Vagina (tissue), 2 donors: ENCODE measurements at places on chromosomes 2 and 18. TPM values are rescaled to one million over a fixed set of nuclear protein-coding genes. Genes with fewer than 3 reads are reported as not detected.

Gene MYOM1
- total RNA-seq: 1.2 TPM

Gene ITGA6
- total RNA-seq: 82.3 TPM

Gene SPC25
- total RNA-seq: not detected

DNA sequence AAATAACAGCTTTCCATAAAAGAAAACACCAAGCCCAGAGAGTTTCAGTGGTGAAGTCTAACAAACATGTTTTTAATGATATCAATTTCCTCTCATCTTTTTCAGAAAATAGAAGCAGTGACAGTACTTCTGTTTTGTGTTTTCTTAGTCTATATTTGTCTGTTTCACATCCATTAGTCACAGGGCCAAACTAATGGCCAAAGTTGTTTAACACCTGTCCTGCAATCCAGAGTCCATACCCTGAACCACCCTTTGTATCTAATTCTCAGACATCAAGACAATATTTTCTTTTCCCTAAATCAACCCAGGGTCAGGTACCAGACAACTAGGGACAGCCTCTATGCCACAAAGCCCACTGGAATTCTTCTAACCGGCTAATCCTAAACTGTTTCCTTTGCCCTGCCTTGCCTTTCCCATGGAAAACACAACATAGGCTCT lies 25.9 kb downstream of the TMSB10 start:
- H3K36me3 ChIP-seq: no peaks in the 10 kb centered on the region
- H3K4me3 ChIP-seq: no peak overlapping the region
- no peak for DNase-seq
- H3K27ac ChIP-seq: no peak overlapping the region
- H3K4me1 ChIP-seq: peaks cover 5% of the 10 kb centered on the region

GRCh38 chr2:70887550-70888246 lies 48.0 kb upstream of the ATP6V1B1 start:
- peak overlapping the region; percentile 33 for H3K4me3 ChIP-seq
- H3K36me3 ChIP-seq: no peaks in the 10 kb centered on the region
- H3K4me1 ChIP-seq: peaks cover 24% of the 10 kb centered on the region
- peak; percentile 76 for DNase-seq
- peaks cover 19% of the 10 kb centered on the region for H3K27me3 ChIP-seq
- no peak overlapping the region for H3K27ac ChIP-seq

DNA sequence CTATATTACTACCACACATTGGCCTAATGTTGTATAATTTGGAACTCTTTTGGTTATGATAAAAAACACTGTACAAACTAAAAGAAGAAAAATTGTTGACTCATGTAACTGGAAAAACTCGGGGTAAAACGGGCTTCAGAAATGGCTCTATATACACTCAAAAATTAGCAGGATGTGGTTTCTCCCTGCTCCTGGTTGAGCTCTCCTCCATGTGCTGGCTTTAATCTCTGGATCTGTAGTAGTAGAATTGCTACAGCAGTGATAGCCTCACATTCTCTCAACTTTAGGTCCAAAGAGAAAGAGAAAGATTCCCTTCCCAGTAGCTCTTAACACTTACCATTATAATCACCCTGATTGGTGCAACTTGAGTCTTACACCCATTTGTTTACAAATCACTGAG lies 274.9 kb upstream of the GALNT5 start:
- no peak overlapping the region for H3K27ac ChIP-seq
- H3K27me3 ChIP-seq: no peaks in the 10 kb centered on the region
- DNase-seq: no peak
- no peaks in the 10 kb centered on the region for H3K4me1 ChIP-seq
- H3K4me3 ChIP-seq: no peak overlapping the region
- no peaks in the 10 kb centered on the region for H3K36me3 ChIP-seq

- no peak overlapping the region for H3K27ac ChIP-seq
- no peaks in the 10 kb centered on the region for H3K4me1 ChIP-seq
- no peaks in the 10 kb centered on the region for H3K36me3 ChIP-seq
- H3K27me3 ChIP-seq: no peaks in the 10 kb centered on the region
Measured at GRCh38 chr2:175605640-175606009, 396.4 kb downstream of the LNPK start.

GRCh38 chr2:98369710-98370239 lies 23.5 kb downstream of the CNGA3 start:
- H3K4me1 ChIP-seq: no peaks in the 10 kb centered on the region
- H3K27me3 ChIP-seq: no peaks in the 10 kb centered on the region
- H3K27ac ChIP-seq: no peak overlapping the region
- no peak overlapping the region for H3K4me3 ChIP-seq
- no peaks in the 10 kb centered on the region for H3K36me3 ChIP-seq
- DNase-seq: no peak
